Cardiac fibroblast (primary cell): ENCODE measurements at places on chromosomes 16 and 17.

GRCh38 chr16:50530277-50531236 lies 17.6 kb upstream of the NKD1 start:
- no peak for DNase-seq

DNA sequence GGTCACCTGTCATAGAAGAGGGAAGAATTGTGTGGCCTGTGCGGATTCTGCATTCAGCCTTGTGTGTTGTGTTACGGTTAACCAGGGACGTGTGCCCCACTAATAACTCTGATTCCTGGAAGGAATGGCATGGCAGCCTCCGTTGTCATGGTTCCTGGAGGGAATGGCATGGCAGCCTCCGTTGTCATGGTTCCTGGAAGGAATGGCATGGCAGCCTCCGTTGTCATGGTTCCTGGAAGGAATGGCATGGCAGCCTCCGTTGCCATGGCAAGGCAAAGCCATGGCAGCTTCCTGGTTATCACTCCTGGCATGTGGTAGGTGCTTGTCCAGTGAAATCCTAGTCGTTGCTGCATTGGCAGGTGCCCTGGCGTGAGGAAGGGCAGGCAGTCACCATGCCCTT lies 8.9 kb downstream of the SPG7 start:
- no peak for DNase-seq

GRCh38 chr16:1678500-1679098 lies 520 bp downstream of the JPT2 start:
- DNase-seq = peak; percentile 34

DNA sequence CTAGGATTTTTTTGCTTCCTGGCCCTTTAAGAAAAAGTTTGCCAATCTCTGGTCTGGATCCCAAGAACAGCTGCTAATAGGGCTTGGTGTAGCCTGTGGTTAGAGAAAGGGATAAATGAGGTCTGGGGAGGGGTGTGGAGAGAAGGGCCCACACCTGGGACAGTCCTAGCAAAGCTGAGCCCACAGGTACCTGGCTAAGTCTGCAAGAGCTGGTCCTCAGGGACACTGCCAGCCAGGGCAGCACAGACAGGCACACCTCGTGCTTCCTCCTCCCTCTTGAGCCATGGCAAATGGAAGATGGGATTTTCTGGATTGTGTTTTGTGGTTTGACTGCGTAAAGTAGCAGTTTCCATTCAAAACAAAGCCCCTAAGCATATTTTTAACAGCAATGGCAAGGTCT lies 217.5 kb downstream of the SOX9 start:
- DNase-seq = no peak

GRCh38 chr17:68450391-68450790 lies 6.9 kb downstream of the WIPI1 start:
- no peak for DNase-seq

- DNase-seq = peak; percentile 45
Measured at GRCh38 chr17:44830359-44831288, 537 bp upstream of the GJC1 start.

GRCh38 chr17:60345233-60345632 lies 46.7 kb downstream of the USP32 start:
- DNase-seq = no peak

GRCh38 chr17:67998466-67998865 lies 2.2 kb upstream of the C17orf58 start:
- no peak for DNase-seq

- no peak for DNase-seq
Measured at GRCh38 chr16:379183-379960, 2.4 kb downstream of the PGAP6 start.
